Stimulated activated memory B cell treated with anti-CD40 and anti-IgM and Interleukin-4, amounts not matched to agents 10 μg/mL and 1 μg/mL and 100 μg/mL, for 72 hours (primary cell): ENCODE measurements at places on chromosomes 3 and 15.

DNA sequence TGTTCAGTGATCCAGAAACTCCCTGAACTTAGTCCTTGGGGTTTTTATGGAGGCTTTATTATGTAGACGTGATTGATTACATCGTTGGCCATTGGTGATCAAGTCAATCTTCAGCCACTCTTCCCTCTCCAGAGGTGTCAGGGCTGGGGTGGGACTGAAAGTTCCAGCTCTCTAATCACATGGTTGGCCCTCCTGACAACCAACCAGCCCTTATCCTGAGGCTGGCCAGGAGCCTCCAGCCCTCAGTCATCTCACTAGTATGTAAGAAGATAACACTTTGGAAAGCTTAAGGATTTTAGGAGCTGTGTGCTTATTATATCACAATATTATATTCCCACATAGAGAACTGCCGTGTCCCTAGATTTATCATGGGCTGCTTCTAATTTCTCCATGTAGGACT is 142.3 kb downstream of the VPS8 start:
- no peak for ATAC-seq

DNA sequence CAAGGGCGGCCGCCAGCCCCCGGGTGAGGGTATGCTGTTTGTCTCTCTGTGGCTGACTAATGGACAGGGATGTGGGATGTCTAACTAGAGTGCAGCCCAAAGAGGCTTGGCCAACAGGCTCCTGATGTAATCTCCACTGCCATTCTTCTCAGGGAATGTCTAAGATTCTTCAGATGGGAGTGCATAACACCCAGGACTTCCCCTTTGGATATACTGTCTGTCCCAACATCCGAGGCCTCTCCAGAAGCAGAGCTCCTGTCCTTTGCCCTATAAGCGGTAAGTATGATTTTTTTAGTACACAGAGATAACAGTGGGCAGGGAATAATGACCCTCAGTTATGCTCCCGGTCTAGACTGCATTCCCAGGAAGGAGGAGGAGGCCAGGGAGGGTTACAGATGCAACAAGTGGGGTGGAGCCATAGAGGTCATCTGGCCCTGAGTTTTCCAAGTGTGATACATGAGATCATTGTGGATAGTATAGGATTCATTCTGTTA is 62.5 kb upstream of the SLCO2A1 start:
- ATAC-seq, result no peak

- no peak for ATAC-seq
Measured at GRCh38 chr3:162629372-162629771, 1132.8 kb downstream of the OTOL1 start.

DNA sequence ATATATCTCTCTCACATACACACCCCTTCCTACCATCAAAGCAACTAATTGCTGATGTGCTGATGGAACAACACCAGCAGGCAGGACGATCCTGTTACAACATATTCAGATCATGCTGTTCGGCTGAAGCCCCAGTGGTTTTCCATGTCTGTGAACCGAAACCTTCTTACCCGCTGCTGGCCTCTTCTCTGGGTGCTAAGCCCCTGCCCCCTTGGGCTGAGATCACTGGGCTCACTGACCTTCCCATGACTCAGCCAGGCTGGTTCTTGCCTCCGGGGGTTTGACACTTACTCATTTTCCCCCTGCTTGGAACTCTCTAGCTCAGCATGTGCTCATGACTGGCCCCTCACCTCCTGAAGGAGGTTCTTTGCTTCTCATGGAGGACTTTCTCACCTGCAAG is 122.0 kb upstream of the RGMA start:
- ATAC-seq, result no peak

- ATAC-seq, result no peak
Measured at GRCh38 chr3:153285194-153285641, 123.2 kb downstream of the RAP2B start.

DNA sequence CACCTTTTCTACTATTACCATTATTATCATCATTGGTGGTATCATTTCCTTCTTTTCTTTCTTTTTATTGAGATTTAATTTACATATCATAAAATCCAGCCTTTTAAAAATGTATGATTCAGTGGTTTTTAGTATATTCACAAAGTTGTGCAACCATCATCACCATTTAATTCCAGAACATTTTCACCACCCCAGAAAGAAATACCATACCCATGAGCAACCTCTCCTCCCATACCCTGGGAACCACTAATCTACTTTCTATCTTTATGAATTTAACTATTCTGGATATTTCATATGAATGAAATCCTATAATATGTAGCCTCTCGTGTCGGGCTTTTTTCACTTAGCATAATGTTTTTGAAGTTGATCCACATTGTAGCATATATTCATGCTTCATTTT is 29.1 kb downstream of the AAGAB start:
- ATAC-seq, result no peak

- no peak for ATAC-seq
Measured at GRCh38 chr15:40121911-40122638, 13.4 kb upstream of the BMF start.

DNA sequence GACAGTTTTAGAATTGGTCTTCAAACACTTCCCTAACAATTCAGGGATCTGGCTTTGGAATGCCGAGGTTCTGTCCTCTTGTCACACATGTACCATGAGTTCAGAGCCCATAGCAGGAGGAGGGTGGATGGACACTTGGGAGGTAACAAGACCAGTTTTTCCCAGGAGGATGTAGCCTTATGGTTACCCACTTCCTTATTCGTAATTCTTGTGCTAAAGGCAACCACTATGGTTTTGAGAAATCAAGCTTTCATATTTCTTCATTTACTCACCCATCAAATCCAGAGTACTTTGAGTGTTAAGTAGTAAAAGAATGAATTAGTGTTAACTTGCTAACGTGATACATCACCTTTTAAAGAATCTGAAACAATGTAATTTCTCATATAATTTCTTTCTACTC is 479.6 kb upstream of the ALCAM start:
- ATAC-seq, result peak; percentile 44

GRCh38 chr15:28933710-28934445 is 48.1 kb downstream of the APBA2 start:
- no peak for ATAC-seq

GRCh38 chr15:26623071-26623470 is 149.8 kb downstream of the GABRB3 start:
- no peak for ATAC-seq

DNA sequence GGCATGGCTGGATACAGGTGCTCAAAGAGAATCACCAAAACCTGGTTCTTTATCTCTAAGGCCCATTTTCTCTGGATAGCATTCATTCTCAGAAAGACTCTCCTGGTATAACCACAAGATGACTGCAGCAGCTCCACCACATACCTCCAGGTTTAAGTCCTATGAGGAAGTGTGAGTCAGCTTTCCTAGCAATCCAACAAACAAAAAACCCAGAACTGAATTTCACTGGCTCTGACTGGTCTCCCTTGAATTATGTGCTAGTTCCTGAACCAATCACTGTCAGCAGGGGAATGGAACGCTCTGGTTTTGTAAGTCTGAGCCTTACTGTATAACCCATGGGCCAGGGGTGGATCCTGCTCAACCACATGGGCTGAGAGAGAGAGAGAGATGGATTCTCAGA is 27.2 kb downstream of the MRPL46 start:
- no peak for ATAC-seq

DNA sequence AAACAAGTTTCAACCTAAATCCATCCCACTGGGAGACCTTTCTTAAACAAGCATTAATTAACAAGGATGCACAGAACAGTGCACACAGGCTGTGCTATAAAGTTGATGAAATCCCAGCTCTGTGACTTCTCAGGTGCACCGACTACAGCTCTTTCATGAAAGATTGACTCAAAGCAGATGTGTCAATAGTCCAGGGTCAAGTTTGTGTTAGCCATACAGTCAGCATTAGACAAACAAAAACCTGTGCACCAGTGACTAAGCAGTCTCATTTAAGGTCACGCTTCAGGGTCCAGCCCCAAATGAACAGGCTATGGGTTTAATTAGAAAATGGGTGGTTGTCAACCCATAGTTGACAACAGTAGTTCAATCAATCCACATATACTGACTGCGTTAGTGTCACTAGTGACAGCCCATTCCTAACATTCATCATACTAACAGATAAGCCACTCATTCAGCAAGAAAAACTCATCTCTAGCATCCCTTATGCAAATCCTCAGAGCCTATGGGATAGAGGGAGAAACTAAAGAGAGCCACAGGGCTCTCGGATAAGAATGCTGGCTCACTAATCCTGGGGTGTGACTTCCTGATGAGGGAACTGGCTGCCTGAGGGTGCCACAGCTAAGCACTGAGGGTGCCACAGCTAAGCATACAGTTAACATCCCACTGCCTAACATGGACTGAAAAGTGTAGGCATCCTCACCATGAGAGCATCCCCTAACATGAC is 84.1 kb downstream of the WNT5A start:
- no peak for ATAC-seq

DNA sequence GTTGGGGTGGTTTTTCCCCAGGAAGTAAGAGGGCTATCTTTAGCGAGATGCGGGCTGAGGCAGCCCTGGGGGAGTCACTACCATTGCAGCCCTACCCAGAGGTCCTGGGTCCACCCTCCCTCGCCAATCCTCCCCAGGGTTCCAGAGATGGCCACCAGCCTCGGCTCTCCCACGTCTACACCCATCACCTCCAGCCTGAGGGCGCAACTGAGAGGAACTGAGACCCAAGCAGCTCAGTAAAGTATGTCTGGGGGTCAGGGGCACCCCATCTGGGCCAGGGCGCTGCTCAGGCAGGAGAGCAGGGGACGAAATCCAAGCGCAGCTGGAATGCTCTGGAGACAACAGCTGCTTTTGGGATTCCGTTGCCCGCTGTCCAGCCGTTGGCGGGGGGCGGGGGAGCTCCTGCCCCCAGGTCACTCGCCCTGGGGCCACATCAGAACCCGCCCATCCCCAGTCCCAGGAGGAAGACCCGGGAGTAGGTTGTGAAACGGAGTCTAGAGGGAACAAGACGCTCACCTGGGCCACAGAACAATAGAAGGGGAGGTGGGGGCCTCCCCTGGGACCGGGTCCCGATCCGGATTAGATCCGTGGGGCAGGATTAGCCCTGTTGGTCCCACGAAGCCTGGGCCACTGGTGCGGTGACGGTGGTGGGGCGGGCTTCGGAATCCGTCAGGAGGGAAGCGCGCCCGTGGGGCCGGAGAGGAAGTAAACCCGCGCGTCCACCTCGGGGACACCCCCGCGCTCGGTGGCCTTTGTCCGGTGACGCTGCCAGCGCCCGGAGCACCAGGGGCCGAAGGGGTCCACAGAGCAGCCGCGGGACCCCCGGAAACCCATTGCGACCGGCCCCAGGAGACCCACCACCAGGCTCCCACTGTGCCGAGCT is 1.4 kb upstream of the NDUFAF3 start:
- ATAC-seq, result peak; percentile 1

GRCh38 chr15:71458089-71458660 is 342.9 kb downstream of the THSD4 start:
- no peak for ATAC-seq
